Activated T-cell treated with anti-CD3 and anti-CD28 coated beads, Interleukin-2, amount 50 U/mL, for 48 hours (primary cell): ENCODE measurements at places on chromosomes 3 and 15.

DNA sequence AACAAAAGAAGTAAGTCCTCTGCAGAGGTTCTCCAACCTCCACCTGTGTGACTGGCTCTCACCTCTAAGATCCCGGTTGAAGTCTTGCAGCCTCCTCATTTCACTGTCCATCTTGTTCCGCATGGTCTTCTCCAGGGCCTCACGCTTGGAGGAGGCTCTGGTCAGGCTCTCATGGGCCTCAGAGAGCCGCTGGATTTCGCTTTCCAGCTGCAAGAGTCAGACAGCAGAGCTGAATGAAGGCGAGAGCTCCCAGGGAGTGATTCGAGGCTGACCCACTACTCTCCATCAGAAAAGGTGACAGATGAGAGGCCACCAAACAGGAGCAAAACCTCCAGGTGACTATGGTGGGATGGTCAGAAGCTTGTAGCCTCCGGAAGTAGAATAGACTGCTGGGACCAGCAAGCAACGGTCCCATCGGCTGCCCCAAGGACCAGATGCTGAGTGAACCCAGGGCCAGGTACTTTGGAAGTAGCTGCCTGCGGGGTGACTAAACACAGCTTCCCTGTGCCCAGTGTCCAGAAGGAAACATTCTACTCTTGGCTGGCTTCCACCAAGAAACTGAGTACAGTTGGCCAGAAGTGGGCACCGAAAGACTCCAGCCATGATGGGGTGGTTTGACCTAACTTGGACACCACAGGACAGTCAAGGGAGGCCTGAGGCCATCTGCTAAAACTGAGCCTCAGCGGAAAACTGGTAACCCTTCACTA lies 7.9 kb downstream of the AMOTL2 start:
- DNase-seq, result no peak

GRCh38 chr3:149771652-149772271 lies 19.5 kb upstream of the COMMD2 start:
- DNase-seq, result peak; percentile 41

GRCh38 chr3:64188810-64189560 lies 36.3 kb downstream of the PRICKLE2 start:
- DNase-seq, result no peak

DNA sequence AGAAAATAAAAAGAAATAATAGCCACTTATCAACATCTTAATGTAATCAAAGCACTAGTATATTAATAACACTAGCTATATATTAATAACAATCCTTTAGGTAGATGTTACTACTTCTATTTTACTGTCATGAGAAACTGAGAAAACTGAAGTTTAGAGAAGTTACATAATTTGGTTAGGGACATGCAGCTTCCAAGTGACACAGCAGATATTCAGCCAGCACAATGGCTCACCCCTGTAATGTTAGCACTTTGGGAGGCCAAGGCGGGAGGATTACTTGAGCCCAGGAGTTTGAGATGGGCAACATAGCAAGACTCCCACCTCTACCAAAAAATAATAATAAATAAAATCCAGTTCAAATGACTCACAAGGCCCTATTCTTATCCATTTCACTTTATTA lies 1.9 kb upstream of the UBR1 start:
- DNase-seq, result no peak

DNA sequence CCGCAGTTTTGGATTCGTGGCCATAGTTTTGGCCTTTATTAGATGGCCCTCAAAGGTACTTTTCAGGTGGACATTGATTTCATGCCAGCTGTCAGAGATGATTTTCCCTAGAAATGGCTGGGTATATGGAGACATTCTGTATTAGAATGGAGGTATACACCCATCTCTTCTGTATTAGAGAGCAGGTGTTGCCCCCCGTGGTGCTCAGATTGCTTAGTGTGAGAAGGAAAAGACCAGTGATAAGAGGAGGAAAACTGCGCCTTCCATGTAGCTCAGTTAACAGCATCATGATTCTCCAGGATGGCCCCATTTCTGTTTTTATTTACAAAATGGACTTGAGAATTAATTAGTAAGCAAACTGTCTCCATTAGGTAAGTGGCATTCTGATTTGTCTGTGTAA lies 145.9 kb downstream of the IGF1R start:
- DNase-seq, result no peak

GRCh38 chr3:100089812-100090668 lies 24.3 kb downstream of the FILIP1L start:
- peak; percentile 40 for DNase-seq

- no peak for DNase-seq
These were observed 69.7 kb downstream of the FMN1 start for GRCh38 chr15:33124811-33125210.
